ENCODE measurements at places on chromosomes 11 and 22.

DNA sequence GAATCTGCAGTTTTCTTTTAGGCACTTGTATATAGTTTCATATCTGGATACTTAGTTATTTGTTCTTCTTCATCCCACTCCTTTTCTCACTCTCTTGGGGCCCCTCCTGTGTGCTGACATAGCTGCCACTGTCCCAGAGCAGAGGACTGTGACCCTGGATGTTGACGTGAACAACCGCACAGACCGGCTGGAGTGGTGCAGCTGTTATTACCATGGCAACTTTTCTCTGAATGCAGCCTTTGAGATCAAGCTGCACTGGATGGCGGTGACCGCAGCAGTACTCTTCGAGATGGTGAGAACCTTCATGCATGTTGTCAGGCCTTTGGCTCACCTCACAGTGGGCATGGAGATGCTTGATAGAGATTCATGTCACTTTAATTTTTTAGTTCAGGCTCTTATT lies 50.9 kb upstream of the YWHAH start:
- no peak for DNase-seq

- no peak for DNase-seq
These were observed 16.2 kb downstream of the RELT start for GRCh38 chr11:73392108-73393010.

GRCh38 chr11:131670876-131671275 lies 300.5 kb downstream of the NTM start:
- no peak for DNase-seq

GRCh38 chr22:17258015-17258787 lies 39.0 kb upstream of the ADA2 start:
- peak; percentile 65 for DNase-seq

DNA sequence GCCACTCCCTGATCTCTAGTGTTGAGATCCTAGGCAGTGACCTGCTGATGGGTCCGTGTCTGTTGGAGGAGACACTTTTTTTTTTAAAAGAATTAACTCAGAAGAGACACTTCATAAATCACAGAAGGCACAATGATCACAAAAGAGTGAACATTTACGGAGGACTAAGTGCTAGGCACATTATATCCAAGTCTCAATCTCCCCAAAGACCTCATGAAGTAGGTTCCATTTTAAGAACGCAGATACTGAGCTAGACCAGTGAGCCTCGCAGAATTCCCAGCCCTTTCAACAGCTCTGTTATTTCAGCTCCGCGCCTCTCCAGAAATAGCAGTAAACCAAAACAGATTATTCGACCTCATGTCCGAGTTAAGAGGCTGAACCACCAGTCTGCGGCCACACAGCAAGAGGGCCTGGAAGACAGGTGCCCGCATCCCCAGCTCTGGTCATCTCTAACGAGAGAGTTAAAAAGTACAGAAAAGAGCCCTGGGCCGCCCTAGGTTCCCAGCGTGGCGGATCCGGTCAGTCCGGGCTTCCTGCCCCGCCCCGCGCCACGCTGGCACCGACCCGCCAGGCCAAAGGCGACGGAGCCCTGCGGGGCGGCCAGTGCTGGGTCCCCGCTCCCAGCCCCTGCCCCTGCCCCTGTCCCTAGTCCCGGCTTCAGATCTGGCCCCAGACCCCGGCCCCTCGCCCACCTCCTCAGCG lies 612 bp downstream of the XBP1 start:
- DNase-seq: no peak

DNA sequence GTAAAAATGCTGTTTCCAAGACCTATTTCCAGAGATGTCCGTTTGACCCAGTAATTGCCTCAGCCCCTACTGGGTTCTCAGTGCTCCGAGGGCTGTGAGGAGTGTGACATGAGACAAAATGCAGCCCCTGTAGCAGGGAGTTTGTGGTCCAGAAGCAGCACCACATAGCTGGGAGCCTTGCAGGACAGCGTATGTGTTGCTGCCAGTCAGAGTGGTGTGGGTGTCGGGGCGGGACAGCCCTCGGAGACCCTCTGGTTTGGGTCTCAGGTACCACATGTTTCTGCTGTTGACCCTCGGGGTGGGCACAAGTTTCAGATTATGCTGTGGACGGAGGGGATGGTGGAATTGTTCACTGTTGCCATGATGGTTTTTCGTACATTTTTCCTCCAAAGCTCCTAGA lies 17.2 kb downstream of the TBC1D22A start:
- no peak for DNase-seq

GRCh38 chr11:27204529-27204928 lies 158.5 kb downstream of the CCDC34 start:
- DNase-seq: no peak

GRCh38 chr11:94018721-94019120 lies 2.4 kb upstream of the HEPHL1 start:
- DNase-seq: no peak

DNA sequence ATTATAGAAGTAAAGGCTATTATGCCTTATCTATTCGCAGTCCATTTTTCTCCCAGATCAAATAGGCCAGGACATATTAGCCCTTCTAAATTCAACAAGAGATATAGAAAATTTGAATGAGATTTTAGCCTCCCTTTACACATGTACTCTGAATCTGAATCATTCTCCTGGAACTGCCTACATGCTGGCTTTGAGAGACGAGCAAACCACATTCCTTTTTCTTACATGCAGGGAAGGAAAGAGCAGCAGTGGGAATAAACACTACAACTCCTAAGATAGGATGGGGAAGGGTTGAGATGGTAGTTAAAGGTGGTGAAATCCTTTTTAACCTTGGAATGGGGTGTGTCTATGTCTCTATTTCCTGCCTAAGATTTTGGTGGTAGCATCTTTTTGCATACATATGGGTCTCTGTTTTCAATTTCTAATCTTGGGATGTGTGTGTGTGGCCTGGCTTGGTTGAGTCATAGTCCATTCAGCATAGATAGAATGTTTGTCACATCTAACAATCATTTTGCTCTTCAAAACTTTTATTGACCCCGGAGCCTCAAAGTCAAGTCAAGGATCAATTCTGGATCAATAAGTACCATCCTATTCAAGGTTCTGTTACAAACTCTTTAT lies 11.1 kb upstream of the OOSP2 start:
- no peak for DNase-seq

DNA sequence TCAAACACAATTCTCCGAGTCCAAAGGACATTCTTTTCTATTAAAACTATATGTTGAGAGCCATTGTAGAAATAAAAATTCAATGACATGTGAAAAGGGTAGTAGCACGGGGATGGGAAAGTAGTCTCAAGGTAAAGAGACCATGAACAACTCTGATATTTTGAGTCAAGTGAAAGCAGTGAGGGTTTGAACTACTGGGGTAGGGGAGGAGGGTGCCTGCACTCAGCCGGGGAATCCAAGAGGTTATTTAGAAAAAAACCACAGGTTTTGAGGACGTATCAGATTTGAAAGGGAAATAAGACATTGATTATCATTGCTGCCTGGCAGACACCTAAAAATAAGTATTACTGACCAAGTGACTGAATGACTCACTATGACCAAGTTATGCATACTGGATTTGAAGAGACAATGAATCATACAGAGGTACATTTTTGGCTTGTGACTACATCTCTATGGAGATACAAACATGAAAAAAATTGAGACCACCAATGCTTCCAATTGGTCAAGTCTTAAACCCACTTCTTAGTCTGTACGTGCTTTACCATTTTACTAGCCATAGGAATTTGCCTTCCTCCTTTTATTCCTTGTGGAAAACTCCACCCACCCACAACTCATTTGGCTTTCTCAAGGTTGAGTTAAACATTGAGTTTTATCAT lies 2.2 kb upstream of the OR52H1 start:
- no peak for DNase-seq

- peak; percentile 11 for DNase-seq
These were observed 3.5 kb downstream of the PANX1 start for GRCh38 chr11:94132152-94132558.

- DNase-seq: no peak
These were observed 25.8 kb downstream of the RSPH14 start for GRCh38 chr22:23115825-23116494.

- no peak for DNase-seq
These were observed 25.8 kb upstream of the KCNQ1OT1 start for GRCh38 chr11:2725368-2726300.

- DNase-seq: no peak
These were observed 20.1 kb downstream of the OVOL1 start for GRCh38 chr11:65806979-65807378.

DNA sequence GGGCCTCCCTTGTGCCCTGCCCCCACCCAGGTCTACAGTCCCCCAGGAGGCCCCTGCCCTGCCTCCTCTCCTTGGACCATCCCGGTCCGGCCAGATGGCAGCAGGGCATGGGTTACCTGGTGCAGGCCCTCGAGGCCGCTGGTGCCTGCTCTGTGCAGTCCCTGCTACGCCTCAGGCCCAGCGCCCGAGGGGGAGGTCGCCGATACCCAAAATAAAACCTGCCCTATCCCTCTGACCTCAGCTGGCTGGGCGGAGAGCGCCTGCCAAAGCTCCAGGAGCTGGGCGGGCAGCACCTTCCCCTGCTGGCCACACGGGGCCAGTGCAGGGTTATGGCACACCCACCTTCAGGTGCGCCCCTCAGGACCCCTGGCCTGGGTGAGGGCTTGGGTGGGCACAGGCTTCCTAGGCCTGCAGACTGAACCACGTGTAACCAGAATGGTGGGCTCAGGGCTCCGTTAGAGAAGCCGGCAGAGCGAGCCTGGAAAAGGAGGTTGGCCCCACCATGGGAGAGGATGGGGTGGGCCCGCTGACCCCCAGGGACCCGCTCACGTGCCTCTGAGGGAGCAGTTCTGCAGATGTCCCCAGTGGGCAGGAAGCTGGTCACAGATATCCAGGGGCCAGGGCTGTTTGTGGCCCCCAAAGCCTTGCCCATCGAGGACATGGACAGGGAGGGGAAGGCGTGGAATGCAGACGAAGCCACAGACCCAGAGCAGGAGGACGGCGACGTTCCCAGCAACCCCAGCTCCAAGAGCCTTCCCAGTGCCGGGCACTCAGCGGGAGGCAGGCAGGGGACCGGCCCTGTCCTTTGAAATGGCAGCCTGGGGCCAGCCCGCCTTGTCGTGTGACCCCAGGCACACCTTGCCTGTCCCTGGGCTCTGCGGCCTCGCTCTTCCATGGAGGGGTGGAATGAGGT lies 1.7 kb upstream of the TNNT3 start:
- no peak for DNase-seq

DNA sequence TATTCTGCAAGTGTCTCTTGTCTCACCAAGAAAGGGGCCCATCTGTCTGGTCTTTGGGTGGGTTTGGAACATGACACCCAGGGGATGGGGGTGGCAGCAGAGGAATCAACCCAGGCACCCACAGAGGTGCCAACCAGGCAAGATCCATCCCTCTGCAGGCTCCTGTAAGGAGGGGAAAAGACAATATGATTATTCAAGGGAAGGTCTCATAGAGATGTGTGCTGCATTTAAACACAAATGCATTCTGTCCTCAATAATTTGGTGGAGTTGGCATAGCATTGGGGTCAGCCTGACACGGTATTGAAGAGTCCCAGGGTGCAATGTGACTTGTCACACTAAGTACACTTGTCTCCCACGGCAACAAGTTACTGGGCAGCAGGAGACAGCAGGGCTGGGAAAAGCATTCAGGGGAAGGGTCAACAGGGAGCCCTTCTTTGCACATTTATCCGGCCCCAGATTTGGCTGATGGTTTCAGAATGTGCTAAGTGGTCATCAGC lies 33.1 kb upstream of the SPON1 start:
- DNase-seq: no peak

GRCh38 chr22:35021161-35021560 lies 44.8 kb upstream of the ISX start:
- DNase-seq: no peak

- no peak for DNase-seq
These were observed 113.5 kb downstream of the MN1 start for GRCh38 chr22:27687984-27688545.

GRCh38 chr11:94728541-94728940 lies 39.6 kb upstream of the AMOTL1 start:
- no peak for DNase-seq

DNA sequence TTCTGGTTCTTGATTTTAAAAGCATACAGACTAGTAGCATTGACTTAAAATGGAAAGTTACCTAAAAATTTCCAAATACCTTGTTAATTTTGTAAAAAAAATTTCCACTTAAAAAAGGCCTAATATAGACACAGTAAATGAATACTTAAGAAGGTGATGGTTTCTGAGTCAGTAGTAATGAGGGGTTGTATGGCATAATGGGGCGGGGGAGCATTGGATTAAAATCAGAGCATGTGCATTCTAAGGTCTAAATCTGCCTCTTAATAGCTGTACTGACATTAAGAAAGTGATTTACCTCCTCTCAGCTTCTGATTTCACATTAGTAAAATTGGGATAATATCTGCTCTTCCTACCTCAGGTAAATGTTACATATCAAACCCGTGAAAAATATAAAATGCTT lies 446.5 kb downstream of the AASDHPPT start:
- DNase-seq: no peak

- DNase-seq: no peak
These were observed 163.9 kb downstream of the CRYBB2 start for GRCh38 chr22:25383278-25383820.

Measured in NCI-H446 treated with DMSO at 0.1 percent for 48 hours (cell line).